Stimulated activated CD4-positive, alpha-beta T cell treated with anti-CD3 and anti-CD28 coated beads, Interleukin-1b, Interleukin-23, amount 100 ng/mL, for 1 hour (primary cell): ENCODE measurements at places on chromosomes 13 and 19.

- no peak for DNase-seq
Observed at GRCh38 chr13:100508455-100508854, 80.1 kb downstream of the GGACT start.

- DNase-seq: no peak
Observed at GRCh38 chr19:2726160-2726855, 5.1 kb upstream of the DIRAS1 start.

DNA sequence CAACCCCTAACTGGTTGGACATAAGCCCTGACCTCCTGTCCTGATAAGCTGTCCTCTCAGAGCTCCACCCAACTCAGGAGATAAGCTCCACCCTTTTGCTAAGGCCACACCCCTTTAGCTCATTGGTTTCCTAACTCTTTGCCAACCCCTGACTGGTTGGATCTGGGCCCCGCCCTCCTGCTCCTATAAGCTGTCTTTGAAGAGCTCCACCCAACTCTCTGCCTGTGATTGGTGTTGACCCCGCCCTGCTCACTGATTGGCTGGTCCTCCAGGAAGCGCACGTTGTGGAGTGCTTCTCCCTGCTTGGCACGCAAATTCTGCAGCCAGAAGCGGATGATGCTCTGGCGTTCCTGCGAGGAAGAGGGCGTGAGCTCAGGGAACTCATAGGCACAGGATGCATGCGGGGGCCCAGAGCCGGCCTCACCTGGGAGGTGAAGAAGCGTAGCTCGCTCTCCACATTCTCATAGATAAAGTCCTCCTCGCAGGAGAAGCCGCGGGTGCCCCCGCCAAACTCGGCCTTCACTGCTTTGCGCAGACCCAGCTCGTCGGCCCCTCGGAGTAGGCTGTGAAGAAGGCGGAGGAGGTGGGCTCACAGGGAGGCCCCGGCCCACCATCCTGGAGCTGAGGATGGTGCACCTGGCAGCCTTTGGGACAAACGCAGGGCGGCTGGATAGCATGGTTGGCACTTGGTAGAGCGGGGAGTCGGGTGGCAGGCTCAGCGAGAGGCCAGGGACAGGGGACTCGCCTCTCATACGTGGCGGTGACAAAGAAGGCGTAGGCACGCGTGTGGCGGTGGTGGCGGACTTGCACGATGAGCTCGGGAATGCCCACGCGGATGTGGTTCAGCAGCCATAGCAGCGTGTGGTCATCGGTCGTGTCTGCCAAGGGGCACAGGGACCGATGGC, 1.7 kb downstream of the ANO8 start:
- DNase-seq: no peak

DNA sequence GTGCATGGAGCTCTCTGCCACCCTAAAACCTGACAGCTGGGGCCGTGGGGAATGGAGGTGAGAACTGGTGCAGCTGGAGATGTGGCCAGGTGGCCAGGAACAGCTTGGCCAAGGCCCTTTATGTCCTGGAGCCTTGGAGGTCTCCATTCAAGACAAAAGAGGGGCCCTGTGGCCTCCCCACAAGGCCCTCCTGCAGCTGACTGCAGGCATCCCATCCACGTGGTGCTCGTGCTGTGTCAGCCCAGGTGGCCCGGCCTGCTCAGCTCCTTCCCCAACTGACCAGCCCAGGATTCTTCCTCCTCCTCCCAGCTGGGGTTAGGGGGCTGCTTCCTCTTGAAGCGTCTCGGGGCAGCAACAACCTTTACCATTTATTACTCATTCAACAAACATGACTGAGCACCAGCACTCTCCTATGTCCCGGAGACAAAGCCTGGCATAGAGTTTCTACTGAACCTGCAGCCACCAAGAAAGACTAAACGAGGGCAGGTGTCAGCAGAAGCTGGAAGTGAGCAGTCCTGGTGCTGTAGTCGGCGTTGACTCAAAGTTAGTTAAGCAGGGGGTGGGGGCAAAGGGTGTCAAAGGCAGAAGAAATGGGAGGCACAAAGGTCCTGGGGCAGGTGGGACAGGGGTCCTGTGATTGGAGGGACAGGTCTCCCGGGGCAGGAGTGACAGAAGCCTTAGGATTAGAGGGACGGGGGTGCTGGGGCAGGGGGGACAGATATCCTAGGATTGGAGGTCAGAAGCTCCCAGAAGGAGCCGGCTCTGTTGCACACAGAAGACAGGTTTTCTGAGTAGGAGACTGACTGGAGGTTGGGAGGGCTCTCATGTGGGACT, 23.3 kb upstream of the C13orf46 start:
- DNase-seq: no peak

- DNase-seq: no peak
Observed at GRCh38 chr19:35365303-35365702, 5.6 kb upstream of the GPR42 start.

DNA sequence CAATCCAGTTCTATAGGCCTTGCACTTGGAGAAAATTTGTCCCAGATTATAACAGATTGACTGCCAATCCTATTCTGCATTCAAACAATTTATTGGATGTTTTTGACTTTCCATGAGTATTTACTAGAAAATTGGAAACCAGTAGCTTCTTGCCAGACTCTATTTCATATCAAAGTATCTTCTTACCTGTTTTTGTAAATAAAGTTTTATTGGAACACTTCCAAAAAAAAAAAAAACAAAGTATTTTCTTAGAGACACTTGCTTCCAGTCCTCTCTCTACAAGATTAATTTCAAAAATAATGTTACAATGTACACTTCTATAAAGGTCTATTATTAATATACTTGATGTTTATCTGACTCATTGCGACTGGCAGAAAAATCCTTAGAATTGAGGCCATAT, 209.2 kb upstream of the PCDH9 start:
- no peak for DNase-seq

DNA sequence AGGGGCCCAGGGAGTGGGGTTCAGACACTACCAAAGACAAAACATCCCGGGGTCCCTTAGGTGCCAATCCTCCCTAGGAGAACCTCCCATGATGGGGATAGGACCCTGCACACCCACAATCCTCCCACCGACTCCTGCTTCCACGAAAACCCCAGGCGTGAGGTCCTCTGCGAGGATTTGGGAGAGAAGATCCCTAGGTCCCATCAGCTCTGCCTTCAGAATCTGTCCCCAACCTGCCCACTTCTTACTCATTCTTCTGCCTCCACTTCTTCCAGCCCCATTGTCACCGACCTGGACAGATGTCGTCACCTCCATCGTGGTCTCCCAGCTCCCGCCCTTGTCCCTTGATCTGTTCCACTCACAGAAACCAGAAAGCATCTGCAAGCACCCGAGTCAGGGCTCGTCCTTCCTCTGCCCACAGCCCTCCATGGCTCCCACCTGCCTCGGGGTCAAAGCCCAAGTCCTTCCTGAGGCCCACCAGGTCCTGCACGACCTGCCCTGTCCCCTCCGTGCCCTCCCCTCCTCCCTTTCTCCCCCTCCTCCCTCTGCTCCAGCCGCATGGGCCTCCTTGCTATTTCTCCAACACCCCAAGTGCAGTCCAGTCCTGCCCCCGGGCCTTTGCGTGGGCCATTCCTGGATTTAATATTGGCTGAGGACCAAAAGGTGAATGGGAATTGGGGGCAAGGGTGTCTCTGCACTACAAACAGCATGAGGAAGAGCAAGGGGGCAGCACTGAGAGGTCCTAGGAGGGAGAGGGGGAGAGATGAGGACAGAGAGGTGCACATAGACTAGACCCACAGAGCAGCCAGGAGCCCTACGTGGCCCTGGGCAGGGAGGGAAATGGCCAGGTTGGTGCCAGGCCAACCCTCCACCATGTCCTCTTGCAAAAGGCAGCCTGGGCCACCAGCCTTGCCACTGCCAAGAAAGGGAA, 51.3 kb downstream of the PTPRS start:
- no peak for DNase-seq
